ENCODE measurements at places on chromosomes 6 and 20.

GRCh38 chr6:36029464-36029863, 1.9 kb downstream of the MAPK14 start:
- no peak for DNase-seq

- DNase-seq, result peak; percentile 27
Observed at GRCh38 chr6:47047479-47048407, 5.6 kb upstream of the ADGRF1 start.

GRCh38 chr6:143731789-143732188, 54.0 kb downstream of the PHACTR2 start:
- DNase-seq, result no peak

DNA sequence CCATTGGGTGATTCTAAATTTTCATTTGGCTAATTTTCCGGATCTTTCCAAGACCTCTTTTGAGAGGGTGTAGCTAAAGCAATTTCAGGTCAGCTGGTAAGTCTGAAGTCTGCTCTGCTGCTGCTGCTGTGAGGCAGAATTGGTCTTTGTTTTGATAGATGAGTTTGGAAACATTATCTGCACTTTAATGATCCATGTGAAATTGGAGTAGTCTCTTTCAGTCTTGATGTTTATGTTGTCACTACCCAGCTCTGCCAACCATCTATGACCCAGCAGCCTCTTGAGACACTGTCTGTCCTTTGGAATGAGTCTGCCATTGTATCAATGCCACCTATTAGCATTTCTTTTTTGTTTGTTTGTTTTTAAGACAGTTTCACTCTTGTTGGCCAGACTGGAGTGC, 44.1 kb downstream of the TXNDC5 start:
- DNase-seq, result no peak

DNA sequence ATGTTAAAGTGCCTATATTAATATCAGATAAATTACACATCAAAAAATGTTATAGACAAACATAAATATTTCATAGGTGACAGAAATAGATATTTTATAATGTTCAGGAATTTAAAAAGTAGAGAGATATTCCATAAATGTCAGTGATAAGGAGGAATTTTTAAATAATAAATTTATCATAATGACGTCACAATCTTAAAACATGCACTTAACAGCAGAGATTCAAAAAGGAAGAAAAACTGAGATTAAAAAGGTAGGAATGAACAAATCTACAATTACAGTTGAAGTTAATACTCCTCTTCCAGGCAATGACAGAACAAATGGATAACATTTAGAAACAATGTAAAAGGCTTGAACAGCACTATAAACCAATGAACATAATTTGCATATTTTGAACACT, 345.4 kb upstream of the NOX3 start:
- no peak for DNase-seq

DNA sequence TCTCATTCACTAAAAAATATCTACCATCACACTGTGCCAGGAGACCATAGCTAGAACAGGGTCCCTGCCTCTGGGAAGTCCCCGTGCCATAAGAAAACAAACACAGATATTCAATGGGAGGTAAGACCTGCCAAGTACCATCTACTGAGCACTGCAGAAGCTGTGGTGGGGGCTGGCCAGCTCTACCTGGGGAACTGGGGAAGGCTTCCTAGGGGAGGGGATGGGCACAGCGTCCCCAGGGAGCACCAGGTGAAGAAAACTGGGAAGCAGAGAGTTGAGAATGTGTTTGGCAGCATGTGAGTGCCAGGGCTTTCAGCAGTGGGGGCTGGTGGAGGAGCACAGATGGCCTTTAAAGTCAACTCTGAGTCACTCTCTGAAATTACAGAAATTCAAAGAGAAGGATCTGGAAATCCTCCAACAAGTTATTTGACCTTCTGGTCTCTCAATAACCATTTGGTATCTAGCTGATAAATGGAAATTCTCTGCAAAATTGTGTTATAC, 85.2 kb downstream of the SHLD1 start:
- DNase-seq, result no peak

DNA sequence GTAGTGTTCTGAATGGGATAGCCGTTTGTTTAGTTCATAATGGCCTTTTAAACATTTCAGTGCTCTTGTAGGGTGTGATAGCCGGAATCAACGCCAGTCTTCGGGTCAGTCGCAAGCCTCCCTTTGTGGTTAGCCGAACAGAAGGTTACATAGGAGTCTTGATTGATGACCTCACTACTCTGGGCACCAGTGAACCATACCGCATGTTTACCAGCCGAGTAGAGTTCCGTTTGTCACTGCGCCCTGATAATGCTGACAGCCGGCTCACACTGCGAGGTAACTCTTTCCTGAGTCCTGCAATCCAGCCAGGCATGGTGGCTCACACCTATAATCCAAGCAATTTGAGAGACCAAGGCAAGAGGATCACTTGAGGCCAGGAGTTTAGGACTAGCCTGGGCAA, 20.4 kb downstream of the MTO1 start:
- DNase-seq, result no peak

- DNase-seq, result no peak
Observed at GRCh38 chr6:2157441-2158127, 87.8 kb downstream of the GMDS start.

GRCh38 chr6:83117802-83118201, 50.3 kb downstream of the DOP1A start:
- DNase-seq, result no peak

DNA sequence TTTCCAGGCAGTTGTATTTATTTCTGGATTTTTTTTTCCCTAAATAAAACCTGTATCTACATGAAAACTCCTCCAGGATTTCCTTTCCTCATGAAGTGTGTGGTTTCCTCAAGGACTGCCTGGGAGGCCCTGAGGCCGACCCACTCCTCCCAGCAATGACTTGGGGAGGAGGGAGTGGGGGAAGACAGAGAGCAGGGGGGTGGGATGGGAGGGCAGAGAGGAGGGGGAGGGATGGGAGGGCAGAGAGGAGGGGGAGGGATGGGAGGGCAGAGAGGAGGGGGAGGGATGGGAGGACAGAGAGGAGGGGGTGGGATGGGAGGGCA, 161.8 kb upstream of the AGPAT4 start:
- DNase-seq, result no peak

- no peak for DNase-seq
Observed at GRCh38 chr6:158047127-158047518, 65.5 kb downstream of the SYNJ2 start.
